ENCODE measurements at places on chromosomes 3 and 15.

GRCh38 chr15:91348752-91349500, 248.9 kb downstream of the SV2B start:
- DNase-seq, result peak; percentile 55

DNA sequence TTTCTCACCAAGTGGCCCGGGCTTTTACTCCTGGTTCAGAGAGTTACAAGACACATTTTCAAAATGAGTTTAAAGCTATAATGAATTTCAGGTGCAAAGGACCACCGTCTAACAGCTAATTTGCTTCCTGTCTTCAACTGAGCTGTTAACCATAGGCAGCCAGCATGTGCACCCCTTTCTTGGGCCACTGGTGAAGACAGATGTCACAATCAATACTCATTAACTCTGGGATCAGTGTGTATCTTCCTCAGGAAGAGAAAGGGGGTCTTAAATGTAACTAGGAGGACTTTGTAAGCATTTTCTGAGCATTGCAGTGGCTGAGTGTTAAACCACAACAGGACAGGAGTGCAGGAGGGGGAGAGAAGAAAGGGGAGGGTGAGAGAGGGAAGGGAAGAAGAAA, 750.7 kb upstream of the CFAP20DC start:
- DNase-seq, result peak; percentile 21

DNA sequence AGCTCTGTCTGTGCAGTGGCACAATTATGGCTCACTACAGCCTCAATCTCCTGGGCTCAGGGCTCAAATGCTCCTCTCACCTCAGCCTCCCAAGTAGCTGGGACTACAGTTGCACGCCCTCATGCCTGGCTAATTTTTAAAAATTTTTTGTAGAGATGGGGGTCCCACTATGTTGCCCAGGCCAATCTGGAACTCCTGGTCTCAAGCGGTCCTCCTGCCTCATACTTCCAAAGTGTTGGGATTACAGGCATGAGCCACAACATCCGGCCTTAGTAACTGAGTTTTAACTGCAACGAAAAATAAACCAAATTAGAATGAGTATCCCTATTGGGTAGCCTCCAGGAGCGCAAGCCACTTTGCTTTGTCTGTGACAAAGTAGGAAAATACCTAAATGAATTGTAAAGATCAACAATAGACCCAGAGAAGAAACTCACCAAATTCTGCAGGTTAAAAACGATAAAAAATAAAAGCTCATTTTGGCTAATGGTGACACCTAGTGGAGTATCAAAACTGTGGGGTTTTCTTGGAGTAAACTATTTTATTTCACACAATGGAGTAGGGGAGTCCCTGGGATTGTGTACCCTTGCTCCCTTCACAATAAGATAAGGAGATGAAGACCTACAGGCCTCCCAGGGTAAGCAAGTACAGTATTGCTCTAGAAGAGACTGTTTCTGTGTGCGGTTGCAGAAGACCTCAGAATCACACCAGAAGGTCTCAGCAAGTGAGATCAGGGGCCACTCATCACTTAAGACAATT, 21.0 kb upstream of the CA12 start:
- DNase-seq, result no peak

GRCh38 chr3:104269771-104270170, 1096.9 kb upstream of the ALCAM start:
- DNase-seq, result no peak

DNA sequence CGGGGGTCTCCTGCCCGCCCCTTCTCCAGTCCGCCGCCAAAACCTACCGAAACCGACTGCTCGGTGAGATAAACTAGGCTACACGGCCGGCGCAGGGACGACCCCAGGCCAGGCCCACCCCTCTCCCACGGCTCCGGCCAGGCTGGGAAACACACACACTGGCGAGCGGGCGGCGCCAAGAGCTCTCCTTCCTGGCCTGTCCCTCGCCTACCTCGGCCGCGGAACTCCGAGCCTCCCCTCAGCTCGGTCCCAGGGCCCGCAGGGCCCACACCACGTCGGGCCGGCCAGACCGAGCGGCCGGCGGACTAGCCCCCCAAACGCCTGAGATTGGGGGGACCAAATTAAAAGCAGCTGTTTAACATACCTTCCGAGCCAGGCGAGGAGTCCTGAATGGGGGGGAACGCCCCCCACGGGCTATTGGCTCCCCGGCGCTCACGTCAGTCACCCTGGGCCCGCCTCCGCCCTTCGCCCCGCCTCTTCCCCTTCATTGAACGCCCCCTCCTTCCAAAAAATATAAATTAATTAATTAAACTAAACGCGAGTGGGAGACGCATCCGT, 4.0 kb upstream of the SIN3A start:
- peak; percentile 84 for DNase-seq

DNA sequence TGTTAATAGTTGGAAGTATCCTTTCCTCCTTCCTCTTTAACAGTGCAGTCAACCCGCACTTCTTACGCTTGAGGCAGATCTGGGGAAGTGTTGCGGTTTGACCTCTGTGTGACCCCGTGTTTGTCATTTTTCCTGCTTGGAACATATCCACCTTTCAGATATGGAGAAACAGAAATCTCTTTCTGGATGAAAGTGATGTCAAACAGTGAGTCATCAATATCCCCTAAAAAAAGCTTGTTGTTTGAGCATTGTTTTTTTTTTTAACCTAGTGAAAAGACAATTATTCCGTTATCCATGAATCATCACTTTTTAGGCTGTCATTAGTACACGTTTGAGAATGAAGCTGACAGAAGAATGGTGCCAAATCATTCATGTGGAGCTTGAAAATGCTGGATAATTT, 293.7 kb downstream of the ARPP21 start:
- DNase-seq, result no peak
